ENCODE measurements at places on chromosomes 5 and 9.

GRCh38 chr5:74502479-74502950, 138.0 kb downstream of the ENC1 start:
- no peak for DNase-seq

- peak; percentile 82 for DNase-seq
Measured at GRCh38 chr5:146040527-146040926, 64.8 kb downstream of the PLAC8L1 start.

- DNase-seq: peak; percentile 45
Measured at GRCh38 chr9:1994180-1994579, 21.0 kb upstream of the SMARCA2 start.

GRCh38 chr9:12955510-12956163, 180.8 kb downstream of the LURAP1L start:
- DNase-seq: no peak

DNA sequence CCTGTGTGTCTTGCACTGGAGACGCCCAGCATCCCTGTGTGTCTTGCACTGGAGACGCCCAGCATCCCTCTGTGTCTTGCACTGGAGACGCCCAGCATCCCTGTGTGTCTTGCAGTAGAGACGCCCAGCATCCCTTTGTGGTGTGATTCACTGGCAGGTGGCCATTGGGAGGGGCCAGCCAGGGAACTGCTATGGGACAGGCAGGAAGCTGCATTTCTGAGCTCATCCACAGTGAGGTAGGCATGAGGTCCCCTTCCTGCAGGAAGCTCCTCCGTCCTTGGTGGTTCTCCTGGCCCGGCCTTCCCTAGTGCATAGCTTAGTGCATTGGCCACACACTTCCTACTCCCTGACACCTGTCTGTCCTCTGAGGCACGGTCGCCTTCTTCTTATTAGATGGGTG, 43.5 kb downstream of the IRX1 start:
- no peak for DNase-seq

- DNase-seq: no peak
Measured at GRCh38 chr5:115809946-115810345, 6.5 kb downstream of the CDO1 start.

GRCh38 chr9:123425261-123425821, 69.3 kb downstream of the CRB2 start:
- DNase-seq: no peak

- no peak for DNase-seq
Measured at GRCh38 chr5:178675922-178676321, 49.1 kb upstream of the CLK4 start.

DNA sequence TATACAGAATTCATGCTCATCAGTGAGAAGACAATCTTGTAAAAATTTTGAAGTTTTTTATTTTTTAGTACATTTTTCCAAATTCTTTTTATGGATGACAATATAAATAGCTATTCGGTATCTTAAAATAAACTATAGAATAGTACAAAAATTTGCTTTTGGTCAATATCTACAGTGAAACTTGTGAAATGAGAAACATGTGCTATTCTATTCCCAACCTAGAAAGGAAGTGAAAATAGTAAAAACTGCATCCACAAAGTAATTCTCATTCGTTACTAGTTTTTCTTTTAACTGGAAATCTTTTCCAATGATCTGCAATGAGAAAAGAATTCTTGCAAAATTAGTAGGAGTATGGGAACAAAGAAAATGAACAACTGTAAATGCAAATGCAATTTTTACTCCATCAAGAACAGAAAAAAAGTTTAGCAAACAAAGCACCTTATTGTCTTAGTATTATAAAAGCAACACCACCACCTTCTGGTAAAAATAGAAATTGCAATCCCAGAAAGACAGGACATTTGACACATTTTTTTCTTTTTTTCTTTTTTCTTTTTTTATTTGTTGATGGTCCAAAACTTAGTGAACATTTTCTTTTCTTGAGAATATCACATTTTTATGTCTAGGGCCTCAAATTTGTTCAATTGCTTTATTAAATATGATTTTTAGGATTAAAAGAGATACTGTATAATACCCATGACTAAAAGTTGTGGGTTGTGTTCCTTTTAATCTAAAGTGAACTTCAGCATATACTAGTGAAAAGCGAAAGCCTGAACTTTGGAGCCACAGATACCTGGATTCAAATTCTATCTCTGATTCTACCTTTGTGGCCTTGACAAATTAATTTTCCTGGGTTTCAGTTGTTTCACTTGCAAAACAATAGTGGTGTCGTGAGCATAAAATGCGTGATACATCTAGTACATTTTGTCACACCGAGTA, 72.3 kb downstream of the SLCO4C1 start:
- DNase-seq: peak; percentile 74

DNA sequence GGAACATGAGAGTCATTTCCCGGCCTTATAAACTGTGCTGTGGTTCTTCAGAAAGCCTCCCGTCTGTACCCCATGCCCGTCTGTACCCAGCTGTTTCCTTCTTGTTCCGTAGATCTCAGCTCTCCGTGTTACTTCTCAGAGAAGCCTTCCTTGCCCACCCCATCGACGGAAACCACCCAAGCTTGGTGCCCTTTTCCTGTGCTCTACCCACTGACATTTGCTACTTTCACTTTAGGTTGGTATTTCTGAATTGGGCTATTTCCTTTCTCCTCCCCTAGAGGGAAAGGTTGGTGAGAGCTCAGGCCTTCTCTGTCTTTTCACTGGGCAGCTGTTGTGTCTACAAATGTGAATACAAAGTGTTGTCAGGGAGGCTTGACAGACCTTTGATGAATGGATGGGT, 764.5 kb upstream of the ADAMTS16 start:
- DNase-seq: no peak

DNA sequence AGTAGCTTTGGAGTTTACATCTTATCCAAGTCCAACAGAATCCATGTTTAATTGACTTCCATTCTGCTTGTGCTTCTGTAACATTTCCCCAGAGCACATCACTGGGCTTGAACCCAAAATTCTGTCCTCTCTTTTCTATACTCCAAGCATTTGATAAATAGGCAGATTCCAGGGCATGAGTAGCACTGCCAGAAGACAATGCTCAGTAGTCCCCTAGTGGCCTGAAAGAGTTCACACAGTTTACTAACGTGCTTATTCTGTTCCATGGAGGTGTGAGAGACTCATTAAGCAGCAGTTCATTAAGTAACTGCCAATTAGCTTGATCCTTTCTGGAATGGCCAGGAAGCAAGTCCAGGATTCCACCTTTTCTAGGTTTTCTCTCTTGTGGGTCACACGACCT, 9.4 kb upstream of the GABRA6 start:
- DNase-seq: peak; percentile 26

DNA sequence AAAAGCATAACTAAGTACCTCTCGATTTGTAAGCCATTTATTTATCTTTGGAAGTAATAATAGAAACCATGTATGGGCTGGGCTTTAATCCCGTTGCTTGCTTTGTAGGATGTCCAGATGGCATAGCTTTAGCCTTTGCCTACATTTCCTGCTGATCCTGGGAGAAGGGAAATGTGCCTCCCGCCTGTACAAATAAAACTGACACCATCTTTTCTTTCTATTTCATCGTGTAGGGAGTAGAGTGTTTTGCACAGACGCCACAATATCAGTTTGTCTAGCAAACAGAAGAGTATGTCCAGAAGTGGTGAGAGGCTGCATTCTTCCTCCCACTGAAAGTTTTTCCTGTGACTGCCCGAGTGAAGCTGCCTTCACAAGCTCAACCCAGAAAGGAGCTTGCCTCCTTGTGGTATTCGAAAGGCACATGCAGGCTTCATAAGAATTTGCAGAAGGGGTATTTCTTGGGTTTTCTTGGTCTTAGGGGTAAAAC, 24.7 kb upstream of the TJP2 start:
- DNase-seq: no peak

- no peak for DNase-seq
Measured at GRCh38 chr5:1789834-1790471, 9.7 kb downstream of the MRPL36 start.

- DNase-seq: no peak
Measured at GRCh38 chr5:167307042-167307441, 984.4 kb upstream of the WWC1 start.

- no peak for DNase-seq
Measured at GRCh38 chr9:114743446-114743845, 61.5 kb upstream of the TEX48 start.

DNA sequence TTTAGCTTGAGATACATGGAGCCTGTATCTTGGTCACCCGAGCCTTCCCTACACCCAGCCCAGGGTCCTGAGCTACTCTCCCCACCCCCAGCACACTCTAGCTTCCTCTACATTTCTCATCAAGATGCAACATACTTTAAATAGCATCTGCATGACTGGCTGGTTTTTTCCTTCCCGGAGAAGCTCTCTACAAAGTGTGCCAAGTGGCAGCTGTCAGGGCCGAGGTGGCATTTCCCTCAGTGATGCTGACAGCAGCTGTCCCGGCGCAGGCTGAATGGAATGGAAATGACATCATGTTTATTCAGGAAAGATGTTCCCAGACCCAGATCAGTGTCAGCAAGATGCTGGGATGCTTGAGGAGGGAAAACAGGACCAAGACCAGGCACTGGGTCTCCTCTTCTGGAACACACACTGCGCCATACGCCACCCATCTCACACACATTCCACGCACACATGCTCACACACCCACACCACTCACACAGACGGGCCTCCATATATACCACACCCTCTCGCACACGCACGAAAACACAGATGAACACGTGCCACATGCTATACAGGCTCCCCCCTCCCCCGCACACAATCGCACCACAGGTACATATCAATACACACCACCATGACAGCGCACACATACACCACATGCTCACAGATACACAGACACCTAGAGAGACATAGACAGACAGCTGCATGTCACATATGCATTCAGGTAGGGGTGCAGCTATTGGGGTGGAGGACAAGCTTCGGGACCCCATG, 67.8 kb downstream of the LHX2 start:
- no peak for DNase-seq

DNA sequence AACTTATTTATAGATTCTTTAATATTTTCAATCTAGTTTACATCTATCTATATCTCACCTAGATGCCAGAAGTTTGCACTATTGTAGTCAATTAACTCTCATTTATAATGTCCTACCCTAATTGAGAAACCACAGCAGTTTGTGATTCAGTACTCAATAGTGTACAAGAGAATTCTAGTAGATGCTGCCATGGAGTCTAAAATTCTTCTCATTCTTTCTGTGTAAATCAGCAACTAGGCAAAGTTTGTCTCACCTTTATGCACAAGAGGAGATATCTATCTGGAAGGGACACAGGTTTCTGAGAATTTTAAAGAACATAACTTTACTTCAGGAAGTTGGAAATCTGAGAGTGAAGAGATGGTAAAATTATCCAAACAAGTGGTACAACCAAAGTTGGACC, 173.0 kb upstream of the FBXL7 start:
- DNase-seq: no peak

DNA sequence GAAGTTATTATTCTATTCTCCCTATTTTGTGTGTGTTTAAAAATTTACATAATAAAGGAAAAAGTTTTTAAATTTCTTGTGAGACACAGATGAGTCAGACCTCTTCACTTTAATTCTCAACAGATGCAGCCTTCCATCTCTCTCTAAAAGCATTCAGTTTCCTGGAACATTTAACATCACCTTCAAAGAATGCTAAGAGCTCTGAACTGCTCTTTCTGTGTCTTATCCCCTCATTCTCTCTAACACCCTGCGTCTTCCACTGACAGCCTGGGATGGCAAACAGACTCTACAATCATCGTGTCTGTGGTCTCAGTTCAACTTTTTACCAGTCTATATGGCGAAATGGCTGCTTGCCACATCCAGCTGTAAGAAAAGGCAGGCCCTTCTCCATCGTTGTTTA, 173.0 kb downstream of the HINT1 start:
- no peak for DNase-seq

- no peak for DNase-seq
Measured at GRCh38 chr5:142201471-142201887, 92.9 kb downstream of the NDFIP1 start.

DNA sequence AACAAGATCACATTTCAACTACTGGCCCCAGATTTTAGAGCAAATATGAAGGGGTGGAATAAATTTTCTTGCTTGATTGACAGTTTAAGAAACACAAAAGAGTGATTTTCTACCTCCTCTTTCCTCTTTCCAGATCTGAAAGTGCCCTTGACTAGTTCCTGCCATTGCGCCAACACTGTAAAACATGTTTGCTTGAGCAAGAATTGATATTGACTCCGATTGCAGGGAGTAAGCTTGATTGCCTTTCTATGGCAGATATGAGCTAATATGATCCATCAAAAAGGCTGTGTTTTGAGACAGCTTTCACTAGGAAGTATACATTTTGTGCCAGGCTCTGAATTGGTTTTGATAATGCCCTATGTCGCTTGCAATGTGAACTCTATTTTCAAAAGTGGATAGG, 508.8 kb downstream of the SEMA5A start:
- DNase-seq: no peak

DNA sequence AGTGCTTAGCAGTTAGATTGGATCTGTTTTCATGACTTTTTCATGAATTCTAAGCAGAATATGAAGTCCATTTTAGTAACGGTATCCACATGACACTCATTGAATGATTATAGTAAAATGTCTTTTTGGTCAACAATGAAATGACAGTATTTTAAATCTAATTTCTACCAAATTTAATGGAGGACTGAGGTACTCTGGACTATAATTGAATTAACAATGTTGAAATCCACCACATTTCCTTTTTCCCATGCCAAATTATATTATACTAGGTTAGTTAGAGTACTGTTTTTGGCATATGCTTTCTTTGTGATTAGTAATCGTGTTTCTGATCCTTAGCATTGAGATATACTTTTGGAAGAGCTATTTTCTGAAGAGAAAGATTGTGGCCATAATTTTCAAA, 40.6 kb downstream of the CDC42SE2 start:
- DNase-seq: no peak

- peak; percentile 8 for DNase-seq
Measured at GRCh38 chr5:120405286-120405864, 58.7 kb upstream of the PRR16 start.

GRCh38 chr9:103242486-103242885, 247.4 kb downstream of the CYLC2 start:
- DNase-seq: no peak

GRCh38 chr9:124559871-124560270, 52.7 kb upstream of the NR5A1 start:
- DNase-seq: no peak

GRCh38 chr5:178478370-178478769, 111.8 kb downstream of the COL23A1 start:
- no peak for DNase-seq

DNA sequence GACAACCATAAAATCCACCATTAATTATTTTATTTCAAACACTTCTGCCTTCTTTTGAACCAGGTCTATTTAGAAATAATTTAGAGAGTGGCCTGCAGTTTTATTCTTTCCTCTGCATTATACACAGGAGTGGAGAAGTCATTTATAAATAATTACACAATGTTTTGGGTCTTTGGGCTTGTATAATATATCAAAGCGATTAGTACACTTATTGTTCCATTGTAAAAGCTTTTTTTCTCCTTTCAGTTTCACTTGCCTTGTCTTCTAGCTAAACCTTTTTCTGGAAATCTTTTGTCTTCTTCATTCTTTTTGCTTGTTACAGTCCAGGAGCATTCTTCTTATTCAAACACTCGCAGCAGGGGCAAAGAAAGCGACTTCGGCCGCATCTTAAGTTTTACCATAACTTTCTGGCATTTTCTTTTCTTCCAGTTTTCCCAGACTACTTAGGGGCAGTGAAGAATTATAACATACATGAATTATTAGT, 7.3 kb upstream of the NEUROG1 start:
- no peak for DNase-seq

All from hematopoietic multipotent progenitor cell treated with erythropoietin and hydrocortisone succinate and interleukin-3 and kit ligand, for 6 days (in vitro differentiated cells).